Cerebellar nuclear complex (tissue), 1 donor: ENCODE measurements at places on chromosomes 7 and 10.

DNA sequence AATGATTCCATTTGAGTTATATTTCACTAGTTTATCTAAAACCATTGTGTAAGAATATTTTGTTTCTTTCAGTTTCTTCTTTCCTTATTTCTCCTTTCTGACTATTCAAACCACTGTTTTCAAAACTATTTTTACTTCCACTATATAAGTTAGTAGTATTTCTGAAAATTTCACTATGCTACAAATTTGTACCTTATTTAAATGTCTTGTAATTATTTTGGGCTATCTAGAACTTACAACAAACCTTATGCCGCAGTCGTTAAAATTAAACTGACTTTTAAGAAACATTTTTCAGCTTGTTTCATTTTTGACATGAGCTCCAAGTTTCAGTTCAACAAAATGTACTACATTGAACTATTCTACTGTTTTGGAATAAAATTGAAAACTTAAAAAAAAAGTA is 1.8 kb downstream of the TFEC start:
- no peak for DNase-seq

- no peak for DNase-seq
Measured at GRCh38 chr10:31675726-31676125, 252.9 kb downstream of the ARHGAP12 start.

- DNase-seq, result no peak
Measured at GRCh38 chr7:74334030-74334429, 44.8 kb downstream of the CLIP2 start.

- DNase-seq, result no peak
Measured at GRCh38 chr7:148214101-148214500, 376.5 kb upstream of the C7orf33 start.

- DNase-seq, result no peak
Measured at GRCh38 chr10:121087129-121087528, 236.0 kb downstream of the WDR11 start.
